Smooth muscle cell of trachea (primary cell): ENCODE measurements at places on chromosomes 1 and 21. TPM values are rescaled to one million over a fixed set of nuclear protein-coding genes. Genes with fewer than 3 reads are reported as not detected.

ACKR1 gene
- total RNA-seq, result not detected in 2 replicates

CLCA1 gene
- 0.15 and 0.17 TPM in 2 replicates for total RNA-seq

WNT9A gene
- 1.7 and 3.5 TPM in 2 replicates for total RNA-seq

CCDC27 gene
- total RNA-seq, result not detected in 2 replicates

BEND5 gene
- total RNA-seq, result 0.17 TPM in 1 of 2 replicates, not detected in the other

RGS13 gene
- total RNA-seq, result not detected in 2 replicates

COL11A1 gene
- total RNA-seq, result 2.5 and 3.3 TPM in 2 replicates

IVL gene
- total RNA-seq, result not detected in 2 replicates

FCRL4 gene
- total RNA-seq, result not detected in 2 replicates

SLC35D1 gene
- 14.9 and 18.2 TPM in 2 replicates for total RNA-seq

TMEM52 gene
- total RNA-seq, result 0.15 and 0.17 TPM in 2 replicates

ARHGEF19 gene
- total RNA-seq, result 3.5 and 6.3 TPM in 2 replicates

HAO2 gene
- not detected in 2 replicates for total RNA-seq

CFAP45 gene
- total RNA-seq, result 1.0 and 1.3 TPM in 2 replicates

TRIM62 gene
- total RNA-seq, result 2.8 and 3.3 TPM in 2 replicates

LCE1A gene
- total RNA-seq, result not detected in 2 replicates

RBM15 gene
- 28.8 and 34.2 TPM in 2 replicates for total RNA-seq

AJAP1 gene
- total RNA-seq, result not detected in 2 replicates
